Endothelial cell of coronary artery (primary cell): ENCODE measurements at places on chromosomes 3 and 15. TPM values are rescaled to one million over a fixed set of nuclear protein-coding genes. Genes with fewer than 3 reads are reported as not detected.

Gene IGSF11
- total RNA-seq, result not detected in 2 replicates

Gene ZNF80
- total RNA-seq, result not detected in 2 replicates

Gene ANKRD34C
- not detected in 2 replicates for total RNA-seq

Gene TNFSF10
- total RNA-seq, result 36.7 and 53.2 TPM in 2 replicates

Gene SERINC4
- total RNA-seq, result not detected in 2 replicates

Gene NUSAP1
- 27.9 and 75.9 TPM in 2 replicates for total RNA-seq

Gene USP13
- total RNA-seq, result 7.7 and 8.0 TPM in 2 replicates

Gene GJD2
- total RNA-seq, result not detected in 2 replicates

Gene IGSF10
- 0.19 TPM in 1 of 2 replicates, not detected in the other for total RNA-seq
